MV-4-11 (cell line): ENCODE measurements at places on chromosomes 2 and 18.

- no peak for DNase-seq
Measured at GRCh38 chr2:239224199-239224570, 176.6 kb downstream of the HDAC4 start.

DNA sequence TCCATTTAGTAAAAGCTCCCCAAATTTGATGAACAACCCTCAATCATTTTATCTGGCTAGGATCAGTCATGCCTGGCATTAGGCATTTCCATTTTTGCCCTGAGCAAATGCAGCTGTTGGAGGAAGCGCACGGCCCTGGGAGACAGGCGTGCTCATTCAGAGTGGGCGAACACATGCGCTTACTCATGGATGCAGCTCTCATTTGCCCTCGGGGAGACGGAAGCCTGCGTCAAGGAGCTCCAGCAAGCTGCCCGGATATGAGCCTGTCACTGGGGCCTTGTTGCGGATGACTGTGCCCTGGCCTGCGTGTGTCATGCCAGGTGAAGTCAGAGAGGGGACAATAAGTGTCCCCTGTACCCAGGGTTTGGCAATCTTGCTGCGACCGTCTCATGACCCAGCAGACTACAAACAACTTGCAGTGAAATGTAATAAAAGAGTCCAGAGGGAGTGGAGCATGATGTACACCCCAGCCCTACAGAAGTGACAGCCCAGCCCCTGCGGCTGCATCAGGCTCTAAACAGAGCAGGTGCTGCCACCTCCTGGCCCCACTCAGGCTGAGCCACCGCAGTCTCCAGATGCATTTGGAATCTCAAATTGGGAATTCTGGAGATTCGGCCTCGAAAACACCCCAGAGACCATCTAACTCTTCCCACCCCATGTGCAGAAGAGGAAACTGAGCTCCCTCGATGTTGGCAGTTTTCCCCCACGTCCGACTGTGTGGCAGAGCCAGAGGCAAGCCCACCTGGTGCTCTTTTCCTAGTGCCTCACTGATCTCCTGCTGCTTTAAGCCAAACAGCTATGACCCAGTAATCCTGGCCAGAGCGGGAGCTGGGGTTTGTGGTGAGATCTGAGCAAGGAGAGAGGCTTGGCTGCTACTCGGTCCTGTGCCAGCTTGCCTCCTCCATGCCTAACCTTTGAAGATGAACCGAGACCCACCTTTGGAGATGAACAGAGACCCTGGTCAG lies 105.0 kb upstream of the ALK start:
- no peak for DNase-seq

- no peak for DNase-seq
Measured at GRCh38 chr18:78579449-78579848, 400.2 kb upstream of the SALL3 start.

DNA sequence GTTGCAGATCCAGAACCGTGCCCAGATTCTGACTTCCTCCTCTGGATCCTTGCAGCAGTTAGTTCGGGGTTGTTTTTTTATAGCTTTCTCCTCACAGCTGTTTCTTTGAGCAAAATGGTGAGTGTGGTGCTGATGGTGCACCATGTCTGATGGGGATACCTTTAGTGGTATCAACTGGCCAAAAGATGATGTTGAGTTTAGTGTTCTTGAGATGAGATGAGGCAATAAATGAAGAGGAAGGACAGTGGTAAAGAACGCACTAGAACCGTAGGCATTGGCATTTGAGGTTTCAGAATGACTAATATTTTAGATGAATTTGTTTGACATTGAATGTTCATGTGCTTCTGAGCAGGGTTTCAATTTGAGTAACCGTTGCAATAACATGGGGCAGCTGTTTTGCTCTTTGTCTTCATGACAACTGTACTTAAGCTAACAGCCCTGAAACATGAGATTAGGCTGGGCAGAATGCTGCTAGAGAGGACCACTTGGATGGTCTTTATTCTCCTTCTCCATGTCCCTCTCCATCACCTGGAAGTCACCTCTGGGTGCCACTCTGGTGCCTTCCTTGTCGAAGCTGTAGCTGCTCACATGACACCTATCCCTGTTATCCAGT lies 3.9 kb downstream of the CTLA4 start:
- DNase-seq: peak; percentile 94

GRCh38 chr2:231613663-231614558 lies 21.2 kb downstream of the TEX44 start:
- peak; percentile 83 for DNase-seq
